ENCODE measurements at places on chromosomes 12 and 14.

DNA sequence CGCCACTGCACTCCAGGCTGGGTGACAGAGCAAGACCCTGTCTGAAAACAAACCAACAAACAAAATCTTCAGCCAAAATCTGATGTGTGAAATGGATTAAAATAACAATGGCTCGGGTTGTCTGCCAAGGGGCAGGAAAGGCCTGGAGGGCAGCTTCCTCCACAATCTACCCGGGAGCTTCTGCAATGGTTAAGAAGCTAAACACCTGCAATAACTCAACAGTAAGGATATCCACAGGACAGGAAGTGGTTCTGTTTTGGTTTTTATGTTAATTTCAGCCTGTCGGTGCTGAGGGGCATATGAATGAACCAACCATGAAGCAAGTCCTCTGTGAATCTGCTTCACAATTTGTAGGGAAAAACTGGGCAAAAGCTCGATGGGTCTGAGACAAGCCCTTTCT is 34.4 kb downstream of the RAD52 start:
- no peak for DNase-seq

DNA sequence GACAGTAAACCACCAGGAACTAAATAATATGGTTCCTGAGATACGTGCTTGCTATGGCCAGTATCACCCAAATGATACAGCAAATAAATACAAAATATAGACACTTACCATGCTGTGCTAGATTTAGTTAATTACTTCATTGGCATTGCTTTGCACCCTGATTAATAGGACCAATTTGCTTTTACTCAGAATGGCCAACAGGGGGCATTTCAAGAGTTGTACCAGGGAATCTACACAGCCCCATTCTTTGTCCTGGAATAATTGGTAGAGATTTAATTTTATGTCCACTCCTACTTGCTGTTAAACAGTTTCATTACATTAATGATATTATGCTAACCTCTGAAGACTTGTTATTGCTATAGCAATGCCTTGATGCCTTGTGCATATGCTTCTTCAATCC is 280.8 kb downstream of the RERGL start:
- no peak for DNase-seq

DNA sequence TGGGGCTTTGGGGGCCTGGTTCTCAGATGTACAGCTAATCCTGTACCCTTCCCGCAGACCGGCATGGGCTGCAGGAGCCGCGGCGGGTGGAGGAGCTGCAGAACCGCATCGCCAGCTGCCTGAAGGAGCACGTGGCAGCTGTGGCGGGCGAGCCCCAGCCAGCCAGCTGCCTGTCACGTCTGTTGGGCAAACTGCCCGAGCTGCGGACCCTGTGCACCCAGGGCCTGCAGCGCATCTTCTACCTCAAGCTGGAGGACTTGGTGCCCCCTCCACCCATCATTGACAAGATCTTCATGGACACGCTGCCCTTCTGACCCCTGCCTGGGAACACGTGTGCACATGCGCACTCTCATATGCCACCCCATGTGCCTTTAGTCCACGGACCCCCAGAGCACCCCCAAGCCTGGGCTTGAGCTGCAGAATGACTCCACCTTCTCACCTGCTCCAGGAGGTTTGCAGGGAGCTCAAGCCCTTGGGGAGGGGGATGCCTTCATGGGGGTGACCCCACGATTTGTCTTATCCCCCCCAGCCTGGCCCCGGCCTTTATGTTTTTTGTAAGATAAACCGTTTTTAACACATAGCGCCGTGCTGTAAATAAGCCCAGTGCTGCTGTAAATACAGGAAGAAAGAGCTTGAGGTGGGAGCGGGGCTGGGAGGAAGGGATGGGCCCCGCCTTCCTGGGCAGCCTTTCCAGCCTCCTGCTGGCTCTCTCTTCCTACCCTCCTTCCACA is 7.6 kb downstream of the NR4A1 start:
- no peak for DNase-seq

DNA sequence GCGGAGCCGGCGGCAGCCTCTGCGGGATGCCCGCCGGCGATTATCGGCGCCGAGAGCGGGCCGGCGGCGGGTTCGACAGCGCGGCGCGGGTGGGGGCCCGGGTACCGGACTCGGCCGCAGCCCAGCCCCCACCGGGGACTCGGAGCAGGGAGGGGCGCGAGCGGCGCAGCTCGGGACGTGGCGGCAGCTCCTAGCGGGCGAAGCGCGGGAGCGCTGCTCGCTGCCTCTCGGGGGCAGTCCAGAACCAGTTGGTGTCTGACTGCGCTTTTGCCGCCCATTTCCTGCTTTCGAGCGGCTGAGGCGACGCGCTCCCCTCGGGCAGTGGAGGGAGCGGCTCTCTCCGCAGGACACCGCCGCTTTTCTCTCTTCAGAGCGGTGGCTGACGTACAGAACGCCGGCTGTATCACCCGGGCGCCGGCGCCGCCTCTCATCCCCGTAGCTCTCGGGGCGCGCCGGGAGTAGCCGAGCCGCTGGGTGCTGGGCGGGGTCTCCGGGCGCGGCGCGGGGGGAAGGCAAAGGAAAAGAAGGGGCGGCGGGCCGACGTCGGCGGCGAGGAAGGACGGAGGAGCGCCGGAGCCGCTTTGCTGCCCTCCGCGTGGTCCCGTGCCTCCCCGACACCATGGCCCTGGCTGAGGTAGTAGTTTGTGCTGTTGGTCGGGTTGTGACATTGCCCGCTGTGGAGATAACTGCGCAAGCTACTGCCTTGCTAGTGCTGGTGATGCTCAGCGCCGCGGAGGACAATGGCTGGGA is 136.6 kb downstream of the MON2 start:
- DNase-seq = peak; percentile 83

DNA sequence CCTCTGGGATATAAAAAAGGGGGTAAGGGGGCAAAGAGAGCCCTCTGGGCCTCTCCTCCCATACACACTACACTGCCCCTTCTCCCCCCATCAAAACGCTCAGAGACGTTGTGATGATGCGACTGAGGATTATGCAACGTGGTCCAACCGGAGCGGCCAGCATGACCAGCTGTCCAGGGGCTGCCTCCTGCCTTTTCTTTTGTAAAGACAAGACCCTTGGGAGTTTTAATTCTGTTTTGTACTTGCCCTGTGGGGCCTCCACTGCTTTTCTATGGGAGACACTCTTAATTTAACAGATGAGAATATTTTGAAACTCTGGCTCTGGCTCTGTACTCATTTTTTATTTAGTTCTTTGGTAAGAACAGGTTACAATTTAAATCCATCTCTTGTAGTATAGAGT is 7.2 kb downstream of the MBD6 start:
- DNase-seq = no peak

GRCh38 chr14:31677630-31678029 is 116.4 kb downstream of the NUBPL start:
- no peak for DNase-seq

- no peak for DNase-seq
These were observed 21.6 kb downstream of the ATF1 start for GRCh38 chr12:50785406-50786001.

- DNase-seq = no peak
These were observed 44.7 kb downstream of the CCDC88C start for GRCh38 chr14:91372671-91373495.

- DNase-seq = no peak
These were observed 8.3 kb downstream of the NDRG2 start for GRCh38 chr14:21016413-21017190.

DNA sequence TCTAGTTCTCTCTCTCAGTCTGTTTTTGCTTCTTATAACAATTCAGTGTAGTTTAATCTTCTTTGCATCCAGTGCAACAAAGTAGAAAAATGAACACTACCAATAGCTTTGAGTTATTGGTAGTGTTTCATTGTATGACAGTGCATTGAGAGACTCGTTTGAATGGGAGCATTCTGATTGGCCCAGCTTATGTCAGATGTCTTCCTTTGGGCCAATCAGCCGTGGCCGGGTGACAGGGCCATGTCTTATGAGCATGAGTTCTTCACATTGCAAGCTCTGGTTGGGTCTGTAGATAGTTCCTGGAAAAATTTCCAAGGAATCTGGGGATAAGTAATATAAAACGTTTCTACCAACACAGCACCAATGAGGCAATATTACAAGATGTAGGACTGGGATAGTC is 36.5 kb downstream of the GYS2 start:
- no peak for DNase-seq

GRCh38 chr12:124633365-124634362 is 66.3 kb upstream of the NCOR2 start:
- no peak for DNase-seq

DNA sequence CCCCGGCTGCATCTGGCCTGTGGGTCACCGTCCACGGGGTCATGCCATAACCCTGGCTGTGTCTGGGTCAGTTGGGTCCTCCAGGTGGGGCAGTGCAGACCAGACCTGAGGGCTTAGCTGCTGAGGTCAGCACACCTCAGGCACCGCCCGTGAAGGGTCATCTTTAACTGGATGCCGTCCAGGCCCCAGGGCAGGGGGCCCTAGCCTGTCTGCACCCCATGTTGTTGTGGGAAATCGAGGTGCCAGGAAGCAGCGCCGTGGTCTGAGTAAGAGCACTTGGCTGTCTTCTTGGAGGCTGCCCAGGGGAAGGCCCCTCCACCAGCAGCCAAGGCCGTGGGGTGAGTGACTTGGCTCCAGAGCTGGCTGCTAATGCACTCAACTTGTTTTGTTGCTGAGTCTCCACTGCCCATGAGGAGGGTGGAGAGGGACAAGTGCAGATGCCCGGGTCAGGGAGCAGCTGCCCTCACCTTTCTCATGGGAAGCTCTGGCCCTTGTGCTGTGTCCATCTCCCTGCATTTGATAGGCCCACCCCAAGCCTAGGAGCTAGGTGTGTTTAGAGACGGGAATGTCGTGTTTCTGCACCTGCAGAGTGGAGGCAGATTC is 317.2 kb downstream of the TMEM121 start:
- no peak for DNase-seq

DNA sequence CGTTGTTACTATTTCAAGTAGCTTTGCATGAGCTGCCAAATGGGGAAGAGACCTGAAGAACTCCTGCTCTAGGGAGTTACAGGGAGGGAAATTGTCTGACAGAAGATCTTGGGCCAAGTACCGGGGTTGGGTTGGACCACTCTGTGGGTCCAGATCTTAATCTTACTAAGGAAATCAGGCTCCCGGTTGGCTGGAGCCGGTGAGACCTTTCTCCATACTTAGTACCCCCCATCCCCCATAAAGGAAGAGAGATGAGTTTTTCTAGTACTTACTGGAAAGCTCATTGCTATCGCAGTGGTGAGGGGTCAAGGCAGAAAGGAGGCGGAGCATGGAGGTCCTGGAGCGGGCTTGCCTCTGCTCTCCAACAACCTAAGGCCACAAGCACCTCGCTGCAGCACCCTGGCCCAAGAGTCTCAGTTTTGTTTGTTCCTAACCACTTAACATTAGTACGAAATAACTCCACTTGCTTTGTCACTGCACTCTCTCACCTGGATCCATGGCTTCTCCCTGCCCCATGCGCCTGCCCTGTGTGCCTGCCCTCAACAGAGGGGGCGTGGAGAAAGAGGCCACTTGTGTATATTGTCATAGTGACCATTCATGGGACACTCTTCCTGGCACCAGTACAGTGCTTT is 6.8 kb upstream of the UNC119B start:
- no peak for DNase-seq

- no peak for DNase-seq
These were observed 318.4 kb downstream of the RAD51B start for GRCh38 chr14:68137704-68138619.

GRCh38 chr12:3255057-3255456 is 177.9 kb downstream of the TSPAN9 start:
- DNase-seq = no peak

GRCh38 chr12:114320101-114320500 is 85.8 kb downstream of the TBX5 start:
- DNase-seq = no peak

- DNase-seq = no peak
These were observed 2.6 kb downstream of the YLPM1 start for GRCh38 chr14:74765721-74766120.

DNA sequence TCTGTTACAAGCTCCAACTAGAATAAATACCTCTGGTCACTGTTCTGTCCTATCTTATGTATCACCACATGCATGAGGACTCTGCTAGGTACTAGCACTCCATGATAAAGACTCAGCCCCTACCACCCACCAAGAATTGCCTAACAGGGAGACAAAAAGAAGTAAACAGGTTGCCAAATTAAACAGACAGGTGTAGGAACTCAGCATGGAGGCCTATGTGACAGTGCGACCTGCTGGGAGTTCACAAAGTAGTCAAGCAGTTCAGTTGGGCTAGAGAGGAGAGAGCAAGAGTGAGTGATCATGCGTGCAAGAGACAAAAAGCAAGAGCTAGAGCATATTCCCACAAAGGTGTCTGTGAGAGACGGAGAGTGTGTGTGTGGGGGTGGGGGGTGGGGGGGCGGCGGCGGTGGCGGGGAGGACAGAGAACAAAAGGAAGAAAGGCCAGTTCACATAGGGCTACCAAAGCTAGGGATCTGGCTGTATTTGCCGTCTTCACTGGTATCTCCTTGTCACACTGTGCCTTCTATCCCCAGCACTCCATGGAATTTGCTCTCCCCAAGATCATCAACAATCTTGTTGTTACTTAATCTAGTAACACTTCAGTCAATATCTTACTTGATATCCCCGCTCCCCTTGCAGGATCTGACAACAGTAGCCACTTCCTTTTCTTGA is 81.2 kb downstream of the SPPL3 start:
- DNase-seq = no peak

DNA sequence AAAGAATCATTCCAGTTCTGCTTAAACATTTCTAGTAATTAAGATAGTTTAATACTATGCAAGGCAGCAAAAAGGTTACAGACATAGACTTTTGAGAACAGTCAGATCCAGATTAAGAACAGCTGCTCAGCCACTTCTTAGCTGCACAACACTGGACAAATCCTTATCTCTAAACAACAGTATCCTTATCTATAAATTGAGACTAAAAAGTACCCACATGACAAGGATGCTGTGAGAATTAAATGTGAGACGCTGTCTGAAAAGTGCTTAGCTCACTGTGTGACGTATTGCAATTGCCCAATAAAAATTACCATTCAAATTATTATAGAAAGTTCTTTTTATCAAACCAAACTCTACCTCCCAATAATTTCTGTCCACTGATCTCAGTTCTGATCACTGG is 35.5 kb downstream of the BORCS5 start:
- no peak for DNase-seq

DNA sequence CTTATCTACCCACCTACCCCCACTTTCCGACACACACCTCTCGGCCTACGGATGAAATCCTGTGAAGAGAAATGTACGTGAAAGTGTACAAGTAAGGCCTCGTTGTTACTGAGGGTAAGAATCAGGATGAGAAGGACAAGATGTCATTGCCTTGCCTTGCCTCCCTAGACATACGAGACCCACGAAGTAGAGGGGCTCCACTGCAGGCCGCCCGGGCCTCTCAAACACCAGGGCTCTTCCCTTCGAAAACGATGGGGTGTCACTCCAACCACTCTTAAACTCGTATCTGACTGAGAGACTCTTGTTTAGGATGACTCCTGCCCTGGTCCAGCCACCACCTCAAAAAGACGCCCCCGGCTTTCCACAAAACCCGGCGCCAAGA is 498 bp downstream of the RACGAP1 start:
- DNase-seq = no peak

All from memory B cell (primary cell).